ENCODE measurements at places on chromosomes 6 and 20.

- DNase-seq: no peak
These were observed 56.9 kb downstream of the PHACTR2 start for GRCh38 chr6:143734641-143735063.

DNA sequence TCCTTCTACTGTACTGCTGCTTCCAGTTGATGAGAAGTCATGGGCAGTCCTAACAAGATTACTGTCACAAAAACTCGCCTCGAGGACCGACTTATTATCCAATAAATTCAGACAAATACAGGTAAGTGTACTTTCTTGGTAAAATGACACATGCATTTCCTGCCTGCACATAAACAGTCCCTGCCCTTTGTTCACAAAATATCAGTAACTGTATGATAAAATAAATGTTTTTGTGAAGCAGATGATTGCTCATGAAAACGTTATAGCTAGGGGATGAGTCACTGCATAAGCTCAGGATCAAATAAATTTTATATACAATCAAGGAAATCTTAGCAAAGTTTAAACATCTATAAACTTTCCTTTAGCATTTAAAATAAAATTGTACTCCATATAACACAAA lies 164.5 kb upstream of the RIPOR2 start:
- no peak for DNase-seq

DNA sequence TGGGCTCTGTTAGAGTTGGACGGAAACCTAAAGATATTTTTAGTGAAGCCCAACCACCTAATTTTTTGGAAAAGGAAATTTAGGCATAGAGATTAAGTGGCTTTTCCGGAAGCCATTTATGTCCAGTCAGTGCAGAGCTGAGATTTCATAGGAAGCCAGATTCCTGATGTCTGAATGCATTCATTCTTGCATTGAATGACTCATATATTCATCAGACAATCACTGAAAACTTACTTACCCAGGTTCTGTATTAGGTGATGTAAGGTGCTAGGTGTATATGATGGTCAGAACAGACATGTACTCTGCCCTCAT lies 4.1 kb downstream of the SH3BGRL2 start:
- peak; percentile 14 for DNase-seq

DNA sequence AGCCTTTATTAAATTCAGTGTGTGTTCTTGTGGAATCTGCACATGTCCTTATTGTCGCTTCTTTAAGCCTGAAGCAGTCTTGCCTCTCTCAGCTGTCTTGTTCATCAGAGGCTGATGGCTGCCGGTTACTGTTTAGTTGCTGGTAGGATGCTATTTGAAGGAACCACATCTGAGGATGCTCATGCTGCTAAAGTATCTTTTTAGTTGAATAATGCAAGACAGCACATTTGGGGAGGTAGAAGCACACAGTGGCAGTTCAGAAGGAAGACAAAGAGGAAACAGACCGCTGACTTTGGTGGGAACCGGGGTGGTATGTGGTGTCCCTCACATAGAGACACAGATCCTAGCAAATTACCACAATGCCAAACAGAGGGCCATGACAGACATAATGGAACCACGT lies 144.2 kb upstream of the HDDC2 start:
- no peak for DNase-seq

DNA sequence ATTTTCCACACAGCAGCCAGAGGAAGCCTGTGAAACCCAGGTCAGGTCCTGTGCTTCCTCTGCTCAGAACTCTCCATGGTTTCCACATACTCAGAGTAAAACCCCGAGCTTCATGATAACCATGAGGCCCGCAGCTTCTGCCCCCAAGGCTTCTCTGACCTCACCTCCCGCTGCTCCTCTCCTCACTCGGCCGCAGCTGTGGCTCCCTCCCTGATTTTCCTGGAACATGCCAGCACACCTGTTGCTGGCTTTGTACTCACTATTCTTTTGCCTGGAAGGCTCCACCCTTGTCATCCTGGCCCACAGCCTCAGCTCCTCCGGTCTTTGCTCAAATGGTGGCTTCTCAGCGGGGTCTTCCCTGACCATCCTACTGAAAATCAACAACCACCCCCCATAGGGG lies 341.7 kb downstream of the PREX1 start:
- DNase-seq: no peak

DNA sequence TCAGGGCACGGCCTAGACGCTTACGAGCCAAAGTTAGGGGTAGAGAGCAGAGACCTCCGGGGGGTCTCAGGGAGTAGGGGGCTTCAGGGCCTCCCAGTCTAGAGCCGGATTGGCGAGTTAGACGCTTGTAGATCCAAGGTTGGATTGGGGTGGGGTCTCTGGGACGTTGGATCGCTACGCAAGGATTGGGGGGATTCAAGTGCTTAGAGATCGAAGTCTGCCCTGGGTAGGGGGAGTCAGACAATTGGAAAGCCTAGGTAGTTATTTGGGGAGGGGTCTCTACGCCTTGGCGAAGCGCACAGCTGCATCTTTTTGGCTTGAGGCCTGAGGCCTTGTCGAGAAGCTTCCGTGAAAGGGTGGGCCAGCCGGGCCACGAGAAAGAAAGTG lies 469 bp downstream of the STX16 start:
- no peak for DNase-seq

- DNase-seq: no peak
These were observed 39.8 kb upstream of the MCM9 start for GRCh38 chr6:118974790-118975189.

DNA sequence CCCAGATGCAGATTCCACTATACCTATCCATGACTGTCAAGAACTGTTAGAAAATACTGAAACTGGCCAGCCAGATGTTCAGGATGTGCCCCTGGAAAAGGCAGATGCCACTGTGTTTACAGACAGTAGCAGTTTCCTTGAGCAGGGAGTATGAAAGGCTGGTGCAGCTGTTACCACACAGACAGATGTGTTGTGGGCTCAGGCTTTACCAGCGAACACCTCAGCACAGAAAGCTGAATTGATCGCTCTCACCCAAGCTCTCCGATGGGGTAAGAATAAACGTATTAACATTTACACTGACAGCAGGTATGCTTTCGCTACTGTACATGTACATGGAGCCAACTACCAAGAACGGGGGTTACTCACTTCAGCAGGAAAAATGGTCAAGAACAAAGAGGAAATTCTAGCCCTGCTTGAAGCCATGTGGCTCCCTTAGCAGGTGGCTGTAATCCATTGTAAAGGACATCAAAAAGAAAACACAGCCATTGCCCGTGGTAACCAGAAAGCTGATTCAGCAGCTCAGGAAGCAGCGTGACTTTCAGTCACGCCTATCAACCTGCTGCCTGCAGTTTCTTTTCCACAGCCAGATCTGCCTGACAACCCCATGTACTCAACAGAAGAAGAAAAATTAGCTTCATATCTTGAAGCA lies 459.7 kb upstream of the HTR1E start:
- DNase-seq: no peak

DNA sequence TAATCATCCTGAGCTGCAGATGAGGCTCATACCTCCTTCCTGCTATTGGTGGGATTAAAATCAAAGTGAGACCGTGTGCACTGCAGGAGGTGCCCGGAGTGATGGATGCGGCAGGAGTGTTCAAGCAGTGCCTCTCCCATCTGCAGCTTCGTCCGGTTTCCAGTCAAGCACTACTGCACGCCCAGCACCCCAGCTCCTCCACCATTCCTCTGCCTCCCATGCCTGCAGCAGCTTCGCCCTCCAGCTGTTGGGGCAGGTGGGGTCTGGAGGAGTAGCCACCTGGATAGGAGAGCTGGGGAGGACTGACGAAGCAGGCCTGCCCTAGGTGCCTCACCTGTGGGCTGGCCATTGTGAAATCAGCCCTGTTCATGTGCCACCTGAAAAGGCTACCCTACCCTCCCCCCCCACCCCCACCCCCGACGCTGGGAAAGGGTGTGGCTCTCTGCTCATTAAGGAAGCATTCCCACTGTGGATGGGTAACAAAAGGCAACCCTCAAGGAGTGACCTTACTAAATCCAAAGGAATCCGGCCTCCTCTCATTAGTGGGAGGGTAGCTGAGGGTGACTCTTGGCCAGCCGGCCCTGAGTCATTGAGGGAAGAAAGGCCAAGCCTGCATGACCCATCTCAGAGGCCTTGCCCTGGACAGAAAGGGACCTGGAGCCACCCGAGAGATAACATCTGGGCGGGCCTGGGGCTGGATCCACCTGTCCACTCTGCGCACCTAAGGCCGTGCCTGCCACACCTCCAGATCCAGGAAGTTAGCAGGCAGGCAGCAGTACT lies 115.9 kb upstream of the ARMC2 start:
- peak; percentile 56 for DNase-seq

- DNase-seq: no peak
These were observed 4.9 kb downstream of the RGS17 start for GRCh38 chr6:153126218-153126617.

All from HS-5 (cell line).